Amniotic epithelial cell (primary cell): ENCODE measurements at places on chromosomes 11 and 22.
A peak's percentile ranks its signal among the peaks of the same experiment; 100 is the strongest.

DNA sequence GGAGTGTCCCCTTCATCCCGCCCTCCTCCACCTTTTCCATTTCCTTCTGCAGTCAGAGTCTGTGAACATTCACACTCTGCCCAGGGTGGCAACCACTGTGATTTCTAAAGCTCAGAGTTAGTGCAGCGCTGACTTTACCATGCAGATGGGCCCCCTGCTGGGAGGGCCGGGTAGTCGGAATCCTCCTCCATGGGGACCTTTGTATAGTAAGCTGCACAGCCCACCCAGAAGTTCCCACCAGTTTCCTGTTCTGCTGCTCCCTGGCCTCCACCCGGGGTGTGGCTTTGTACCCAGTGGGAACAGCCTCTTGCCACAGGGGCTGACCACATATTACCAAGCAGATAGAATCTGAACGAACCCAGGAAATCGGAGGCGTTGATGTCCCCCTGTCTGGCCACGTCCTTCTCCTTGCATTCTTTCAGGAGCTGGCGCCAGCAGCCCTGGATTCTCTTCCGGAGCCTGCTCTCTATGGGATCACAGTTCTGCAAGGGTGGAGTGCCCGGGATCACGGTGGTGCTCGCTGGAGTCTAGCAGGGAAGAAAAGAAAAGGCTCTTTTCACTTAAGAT lies 125.3 kb downstream of the MPPED1 start:
- no peak for DNase-seq

DNA sequence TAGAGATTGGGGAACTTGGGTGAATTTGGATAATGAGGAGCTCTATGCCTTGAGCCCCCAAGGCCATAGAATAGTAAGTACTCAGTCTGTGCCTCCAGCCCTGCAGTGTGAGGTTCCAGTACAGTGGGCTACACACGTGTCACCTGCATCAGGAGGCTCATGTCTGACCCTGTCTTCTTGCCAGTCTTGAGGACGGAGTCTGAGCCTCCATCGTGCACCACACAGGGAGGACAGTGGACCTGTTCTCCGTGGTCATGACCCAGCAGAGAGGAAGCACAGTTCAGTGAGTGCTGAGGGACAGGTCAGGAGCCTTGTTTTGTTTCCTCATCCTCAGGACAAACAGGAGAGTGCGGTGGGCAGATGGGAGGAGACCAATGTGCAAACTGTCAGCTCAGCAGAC lies 30.8 kb downstream of the RPS13 start:
- DNase-seq = no peak

- DNase-seq = no peak
These were observed 43.7 kb downstream of the OSBPL5 start for GRCh38 chr11:3121416-3121815.

DNA sequence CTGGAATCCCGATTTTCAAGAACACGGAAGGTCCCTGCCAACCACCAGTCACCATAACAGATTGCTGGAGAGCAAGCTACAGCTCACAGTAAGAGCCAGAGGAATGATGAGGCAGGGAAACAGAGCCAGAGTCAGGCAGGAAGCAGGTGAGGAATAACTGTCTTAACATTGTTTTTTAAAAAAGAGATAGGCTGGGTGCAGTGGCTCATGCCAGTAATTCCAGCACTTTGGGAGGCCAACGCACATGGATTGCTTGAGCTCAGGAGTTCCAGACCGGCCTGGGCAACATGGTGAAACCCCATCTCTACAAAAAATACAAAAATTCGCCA lies 13.5 kb upstream of the CASTOR1 start:
- peak; percentile 70 for DNase-seq

DNA sequence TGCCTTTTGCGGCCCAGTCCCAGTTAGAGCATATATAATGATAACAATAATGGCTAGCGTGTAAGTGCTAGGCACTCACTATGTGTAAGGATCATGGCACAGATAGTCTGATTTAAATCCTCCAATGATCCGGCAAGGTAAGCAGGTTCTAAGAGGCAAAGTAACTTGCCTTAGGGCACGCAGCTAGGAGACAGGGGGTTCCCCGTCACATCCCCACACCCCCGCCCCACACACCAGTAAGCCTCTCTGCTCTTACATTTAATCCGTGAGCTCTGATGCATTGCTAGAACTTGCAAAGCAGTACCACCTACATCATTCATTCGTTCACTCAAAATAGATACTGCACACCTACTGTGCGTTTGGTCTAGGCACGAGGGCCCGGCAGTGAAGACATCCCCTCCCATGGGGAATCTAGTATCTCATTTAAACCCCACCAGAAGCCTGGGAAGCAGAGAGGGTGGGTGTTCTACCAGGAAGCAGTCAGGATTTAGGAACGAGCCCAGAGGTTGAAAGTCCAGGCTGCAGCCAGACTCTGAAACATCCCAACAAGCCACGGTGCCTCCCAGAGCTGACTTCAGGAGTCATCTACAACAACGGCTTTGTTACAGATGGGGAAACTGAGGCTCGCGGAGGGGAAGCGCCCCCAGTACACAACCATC lies 20.6 kb downstream of the TMPRSS6 start:
- DNase-seq = no peak

DNA sequence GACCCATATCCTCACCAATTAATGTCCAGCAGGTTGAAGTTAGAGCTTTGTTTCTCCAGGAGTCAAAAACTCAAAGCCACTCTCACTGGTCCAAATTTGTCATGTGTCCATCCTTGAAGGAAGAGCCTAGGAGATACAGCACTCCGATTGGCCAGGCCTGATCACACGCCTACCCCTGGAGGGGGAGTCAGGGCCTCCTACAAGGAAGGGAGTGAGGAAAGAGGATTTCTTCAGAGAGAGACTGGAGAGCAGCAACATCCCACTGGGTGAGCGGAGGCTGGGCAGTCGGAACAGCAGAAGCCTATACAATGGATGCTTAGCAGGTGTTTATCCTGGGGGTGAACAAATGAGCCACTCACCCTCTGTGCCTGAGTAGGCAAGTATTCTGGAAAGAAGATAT lies 113.9 kb downstream of the TRIM29 start:
- no peak for DNase-seq

DNA sequence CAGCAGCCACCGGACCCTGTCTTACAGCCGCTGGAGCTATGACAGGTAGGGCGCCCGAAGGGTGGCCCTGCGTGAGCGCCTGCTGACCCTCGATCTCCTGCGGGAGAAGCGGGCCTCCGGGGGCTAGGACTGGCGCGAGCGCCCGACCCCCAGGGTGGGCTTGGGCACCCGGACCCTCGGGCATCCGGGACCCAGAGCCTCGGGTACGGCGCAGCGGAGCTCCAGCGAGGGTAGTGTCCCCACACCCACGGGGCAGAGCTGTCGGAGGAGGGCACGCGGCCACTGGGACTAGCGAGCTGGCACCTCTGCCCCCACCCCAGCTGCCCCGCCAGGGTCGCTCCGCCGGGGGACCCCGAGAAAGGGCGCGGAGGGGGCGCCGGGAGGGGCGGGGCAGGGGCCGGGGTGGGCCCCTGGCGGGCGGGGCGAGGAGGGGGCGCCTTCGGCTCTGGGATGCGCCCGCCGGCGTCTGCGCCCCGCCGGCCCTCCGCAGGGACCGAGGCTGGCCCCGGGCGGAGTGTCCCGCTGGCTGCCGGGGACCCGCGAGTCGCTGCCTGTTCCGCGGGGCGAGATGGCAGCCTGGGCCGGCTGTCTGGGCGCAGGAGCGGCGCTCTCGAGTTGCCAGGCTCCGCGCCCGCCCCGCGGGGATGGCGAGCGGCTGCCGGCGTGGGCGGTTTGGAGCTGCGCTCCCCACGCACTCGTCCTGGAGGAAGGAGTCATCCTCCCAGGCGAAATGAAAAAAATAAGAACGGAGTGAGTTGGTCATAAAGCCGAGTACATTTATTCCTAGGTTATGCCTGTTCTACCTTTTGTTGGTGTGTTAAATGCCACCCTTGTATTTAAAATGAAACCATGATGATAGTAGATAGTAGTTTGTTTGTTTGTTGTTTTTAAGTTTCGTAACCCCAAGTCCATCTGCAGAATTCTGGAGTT lies 32.4 kb downstream of the EIF3F start:
- peak; percentile 66 for DNase-seq

DNA sequence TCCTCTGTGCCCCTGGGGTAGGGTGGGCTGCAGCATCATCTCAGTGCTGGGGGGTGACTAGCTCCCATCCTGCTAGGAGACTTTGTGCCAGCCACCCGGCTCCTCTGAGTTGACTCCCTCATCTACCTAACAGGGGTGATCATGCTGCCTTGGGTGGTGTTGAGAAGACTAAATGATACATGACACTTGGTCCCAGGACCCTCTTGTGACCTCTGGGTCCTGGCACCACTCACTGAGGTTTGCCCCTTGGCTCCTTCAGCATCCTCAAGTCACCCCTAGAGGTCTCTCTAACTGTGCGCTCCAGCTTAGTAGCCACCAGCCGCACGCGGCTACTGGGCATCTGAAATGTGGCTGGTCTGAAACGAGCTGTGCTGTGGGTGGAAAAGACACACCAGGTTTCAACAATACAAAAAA lies 72.1 kb downstream of the LRRC32 start:
- peak; percentile 64 for DNase-seq

DNA sequence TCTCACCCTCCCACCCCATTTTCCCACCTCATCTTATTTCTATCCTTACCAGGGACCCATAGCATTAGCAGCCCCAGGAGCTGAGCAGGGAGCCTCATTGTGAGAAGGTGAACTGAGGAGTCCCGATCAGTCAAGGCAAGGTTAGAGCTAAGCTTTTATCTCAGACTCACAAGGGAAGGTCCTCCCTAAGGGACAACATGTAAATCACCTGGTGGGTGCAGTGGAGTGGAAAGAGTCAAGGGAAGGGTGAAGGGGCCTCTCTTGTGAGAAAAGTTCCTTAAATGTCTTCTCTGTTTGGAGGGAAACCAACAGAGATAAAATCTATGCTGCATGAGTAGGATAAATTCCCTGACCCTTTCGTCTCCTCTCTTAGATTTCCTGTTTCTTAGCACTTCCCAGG lies 85.9 kb downstream of the GAB4 start:
- no peak for DNase-seq

DNA sequence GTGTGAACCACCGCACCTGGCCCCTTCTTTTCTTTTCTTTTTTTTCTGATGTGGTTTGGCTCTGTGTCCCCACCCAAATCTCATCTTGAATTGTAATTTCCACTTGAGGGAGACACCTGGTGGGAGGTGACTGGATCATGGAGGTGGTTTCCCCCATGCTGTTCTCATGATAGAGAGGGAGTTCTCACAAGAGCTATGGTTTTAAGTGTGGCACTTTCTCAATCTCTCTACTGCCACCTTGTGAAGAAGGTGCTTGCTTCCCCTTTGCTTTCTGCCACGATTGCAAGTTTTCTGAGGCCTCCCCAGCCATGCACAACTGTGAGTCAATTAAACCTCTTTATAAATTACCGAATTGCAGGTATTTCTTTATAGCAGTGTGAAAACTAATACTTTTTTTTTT lies 4.9 kb upstream of the TCN2 start:
- DNase-seq = peak; percentile 58

- DNase-seq = peak; percentile 43
These were observed 99.1 kb upstream of the CHRM4 start for GRCh38 chr11:46490666-46491065.

DNA sequence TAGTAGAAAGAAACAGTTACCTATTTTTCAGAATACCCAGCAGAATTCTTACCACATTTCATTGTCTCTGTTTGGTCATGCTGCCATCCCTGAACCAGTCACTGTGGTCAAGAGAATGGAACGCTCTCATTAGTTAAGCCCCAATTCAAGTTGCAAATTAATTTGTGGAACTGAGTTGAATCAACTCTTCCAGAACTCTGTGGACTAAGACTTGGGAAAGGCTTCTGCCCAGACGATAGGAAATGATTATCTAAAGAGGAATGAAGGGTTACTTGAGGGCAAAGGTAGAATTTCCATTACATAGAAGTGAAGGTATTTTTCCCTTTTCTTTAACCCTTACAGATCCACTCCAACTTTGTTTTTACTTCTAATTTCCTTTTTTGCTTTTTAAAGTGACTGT lies 286.4 kb downstream of the DYNC2H1 start:
- DNase-seq = peak; percentile 75

- no peak for DNase-seq
These were observed 13.7 kb downstream of the CSTF3 start for GRCh38 chr11:33147559-33147958.

- no peak for DNase-seq
These were observed 20.9 kb downstream of the HPS4 start for GRCh38 chr22:26462641-26463040.

- DNase-seq = no peak
These were observed 87.6 kb downstream of the ST3GAL4 start for GRCh38 chr11:126443120-126443519.

DNA sequence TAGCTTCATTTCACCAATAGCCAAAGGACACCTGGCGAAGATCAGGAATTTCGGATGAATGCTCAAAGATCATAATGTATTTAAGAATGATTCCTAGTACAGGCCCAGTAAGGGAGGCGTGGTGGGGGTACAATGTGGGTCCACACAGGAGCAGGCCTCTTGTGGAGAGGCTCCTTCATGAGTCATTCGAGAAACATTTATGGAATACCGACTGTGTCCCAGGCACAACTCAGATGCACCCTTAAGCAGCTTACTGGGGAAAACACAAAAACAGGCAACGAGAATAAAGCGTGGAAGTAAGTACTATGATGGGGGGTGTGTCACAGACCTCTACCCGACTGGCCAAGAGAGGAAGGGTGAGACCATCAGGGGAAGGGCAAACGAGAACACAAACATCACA lies 44.5 kb downstream of the SMCO4 start:
- DNase-seq = peak; percentile 62

- no peak for DNase-seq
These were observed 2.0 kb downstream of the MOGAT2 start for GRCh38 chr11:75719340-75720239.

DNA sequence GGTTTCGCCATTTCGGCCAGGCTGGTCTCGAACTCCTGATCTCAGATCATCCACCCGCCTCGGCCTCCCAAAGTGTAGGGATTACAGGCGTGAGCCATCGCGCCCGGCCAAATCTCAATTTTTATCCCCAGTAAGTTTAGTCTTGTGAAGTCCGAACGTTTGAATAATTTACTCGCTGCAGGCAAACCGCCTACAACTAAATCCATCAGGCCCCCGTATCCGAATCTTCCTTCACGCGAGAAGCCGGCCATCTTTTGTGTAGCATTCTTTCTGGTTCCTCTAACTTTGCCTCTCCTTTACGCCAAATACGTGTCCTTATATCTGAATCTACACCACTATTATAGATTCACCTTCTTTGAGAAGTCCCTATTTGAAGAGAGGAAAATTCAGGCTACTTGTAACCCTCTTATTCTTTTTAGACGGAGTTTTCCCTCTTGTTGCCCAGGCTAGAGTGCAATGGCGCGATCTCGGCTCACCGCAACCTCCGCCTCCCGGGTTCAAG lies 581 bp upstream of the EIF3L start:
- DNase-seq = peak; percentile 43

- no peak for DNase-seq
These were observed 1281.7 kb downstream of the BRD1 start for GRCh38 chr22:48545987-48546386.
